ENCODE measurements at places on chromosomes 3 and 15.

DNA sequence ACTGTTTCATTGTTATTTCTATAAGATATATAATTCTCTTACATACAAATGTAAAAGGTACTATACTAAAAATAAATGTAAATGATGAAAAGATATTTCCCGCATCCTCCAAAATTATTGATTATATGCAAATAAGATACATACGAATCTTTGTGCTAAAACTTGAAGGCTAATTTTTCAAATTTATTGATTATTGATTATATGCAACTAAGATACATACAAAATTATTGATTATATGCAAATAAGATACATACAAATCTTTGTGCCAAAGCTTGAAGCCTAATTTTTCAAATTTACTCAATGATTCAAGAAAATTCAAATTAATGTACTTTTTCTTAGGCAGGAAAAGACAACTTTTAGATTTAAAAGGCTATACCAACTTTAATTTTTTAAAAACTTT, 319.8 kb downstream of the TBC1D5 start:
- DNase-seq = no peak

DNA sequence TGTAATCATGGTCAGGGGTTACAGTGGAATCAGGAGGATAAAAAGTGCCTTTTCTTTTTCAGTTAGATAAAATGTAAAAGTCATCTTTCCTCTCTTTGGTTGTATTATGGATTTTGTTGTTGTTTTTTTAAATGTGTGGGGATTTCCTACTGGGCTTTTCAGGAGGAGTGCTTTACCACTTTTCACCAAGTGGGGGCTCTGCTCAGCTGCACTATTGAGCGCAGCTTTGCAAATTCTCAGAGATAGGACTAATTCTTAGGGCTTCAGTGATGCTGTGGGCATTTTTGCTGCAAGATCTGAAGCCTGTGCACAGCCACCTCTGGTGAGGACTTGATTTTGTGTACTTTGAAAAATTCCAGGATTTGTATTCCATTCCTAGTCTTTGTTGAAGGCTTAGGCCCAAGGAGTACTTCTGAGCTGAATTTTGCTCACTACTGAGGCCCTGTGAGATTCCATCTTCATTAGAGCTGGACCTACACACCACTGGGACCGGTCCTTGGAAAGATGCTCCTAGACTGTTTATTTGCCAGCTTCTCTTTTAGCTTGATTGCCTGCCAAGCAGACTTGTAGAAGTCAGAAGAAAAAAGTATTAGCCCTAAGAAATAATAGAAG, 7.5 kb downstream of the GNB5 start:
- DNase-seq = peak; percentile 27

GRCh38 chr3:173340626-173341025, 56.9 kb upstream of the NLGN1 start:
- DNase-seq = no peak

DNA sequence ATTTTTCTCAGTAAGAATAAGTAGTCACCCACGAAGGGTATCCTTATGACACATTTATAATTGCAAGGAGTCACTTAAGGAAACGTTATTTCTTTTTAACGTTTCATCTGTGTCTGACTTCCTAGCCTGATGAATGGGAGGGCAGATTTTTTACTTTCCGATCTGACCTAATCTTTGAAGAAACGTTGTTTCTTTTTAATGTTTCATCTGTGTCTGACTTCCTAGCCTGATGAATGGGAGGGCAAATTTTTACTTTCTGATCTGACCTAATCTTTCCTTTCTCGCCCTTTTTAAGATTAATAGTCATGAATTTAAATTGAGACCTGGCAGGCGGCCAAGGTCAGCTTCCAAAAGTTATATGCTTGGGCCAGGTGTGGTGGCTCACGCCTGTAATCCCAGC, 3.0 kb upstream of the KLHL6 start:
- no peak for DNase-seq

DNA sequence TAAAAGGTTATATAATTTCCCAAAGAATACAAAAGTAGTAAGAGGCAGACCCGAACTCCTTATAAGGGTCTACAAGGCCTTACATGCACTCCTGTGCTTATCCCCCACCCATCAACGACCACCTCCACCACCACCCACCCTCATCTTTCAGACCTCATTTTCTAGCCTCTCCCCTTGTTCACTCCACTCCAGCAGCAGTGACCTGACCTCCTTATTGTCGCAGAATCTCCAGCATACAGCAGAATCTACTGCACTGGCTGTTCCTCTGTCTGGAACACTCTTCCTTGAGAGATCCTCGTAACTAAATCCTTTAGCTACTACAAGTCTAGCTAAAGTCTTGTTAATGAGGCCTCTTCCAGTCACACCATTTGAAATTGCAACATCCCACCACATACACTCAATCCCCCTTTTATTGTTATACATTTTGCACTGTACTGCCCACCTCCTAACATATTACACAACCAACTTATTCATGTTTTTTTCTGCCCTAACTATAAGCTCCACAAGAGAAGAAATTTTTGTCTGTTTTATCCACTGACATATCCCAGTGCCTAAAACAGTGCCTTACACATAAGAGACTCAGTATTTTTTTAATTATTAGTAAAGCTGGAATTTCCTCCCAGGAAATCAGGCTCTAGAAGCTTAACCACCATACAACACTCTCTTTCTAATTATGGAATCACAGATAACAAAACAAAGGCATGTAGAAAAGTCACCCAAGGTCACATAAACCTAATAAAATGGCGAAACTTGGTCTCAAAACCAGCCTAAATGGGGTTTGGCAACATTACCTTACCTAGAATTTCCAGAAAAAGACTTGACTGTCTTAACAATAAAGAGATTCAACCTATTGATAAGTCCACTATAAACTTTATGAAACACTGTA, 40.2 kb downstream of the ZNF148 start:
- no peak for DNase-seq

DNA sequence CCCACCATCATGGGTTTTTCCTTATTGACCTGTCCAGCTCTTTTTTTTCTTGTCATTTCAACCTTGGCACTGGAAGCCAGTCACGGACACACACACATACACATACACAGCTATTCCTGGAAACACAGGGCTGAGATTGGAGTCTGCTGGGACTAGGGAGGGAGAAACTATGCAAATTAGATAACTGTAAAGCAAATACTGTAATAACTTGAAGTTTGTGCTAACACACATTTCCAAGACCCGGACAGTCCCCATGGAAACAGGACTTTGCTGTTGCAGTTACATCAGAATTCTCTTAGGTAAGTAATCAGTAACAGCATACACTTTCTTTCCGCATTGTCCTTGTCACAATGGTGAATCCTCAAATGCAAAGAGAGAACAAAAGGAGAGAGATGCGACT, 304.4 kb downstream of the KBTBD8 start:
- no peak for DNase-seq

GRCh38 chr3:198088421-198088955, 128.5 kb downstream of the LMLN start:
- no peak for DNase-seq

- DNase-seq = no peak
These were observed 32.6 kb upstream of the PDE8A start for GRCh38 chr15:84949043-84949442.

GRCh38 chr15:31397851-31398661, 71.4 kb downstream of the KLF13 start:
- DNase-seq = no peak

GRCh38 chr3:52777959-52778805, 783 bp downstream of the ITIH1 start:
- no peak for DNase-seq

- no peak for DNase-seq
These were observed 406 bp upstream of the GABRB3 start for GRCh38 chr15:26773067-26773877.

DNA sequence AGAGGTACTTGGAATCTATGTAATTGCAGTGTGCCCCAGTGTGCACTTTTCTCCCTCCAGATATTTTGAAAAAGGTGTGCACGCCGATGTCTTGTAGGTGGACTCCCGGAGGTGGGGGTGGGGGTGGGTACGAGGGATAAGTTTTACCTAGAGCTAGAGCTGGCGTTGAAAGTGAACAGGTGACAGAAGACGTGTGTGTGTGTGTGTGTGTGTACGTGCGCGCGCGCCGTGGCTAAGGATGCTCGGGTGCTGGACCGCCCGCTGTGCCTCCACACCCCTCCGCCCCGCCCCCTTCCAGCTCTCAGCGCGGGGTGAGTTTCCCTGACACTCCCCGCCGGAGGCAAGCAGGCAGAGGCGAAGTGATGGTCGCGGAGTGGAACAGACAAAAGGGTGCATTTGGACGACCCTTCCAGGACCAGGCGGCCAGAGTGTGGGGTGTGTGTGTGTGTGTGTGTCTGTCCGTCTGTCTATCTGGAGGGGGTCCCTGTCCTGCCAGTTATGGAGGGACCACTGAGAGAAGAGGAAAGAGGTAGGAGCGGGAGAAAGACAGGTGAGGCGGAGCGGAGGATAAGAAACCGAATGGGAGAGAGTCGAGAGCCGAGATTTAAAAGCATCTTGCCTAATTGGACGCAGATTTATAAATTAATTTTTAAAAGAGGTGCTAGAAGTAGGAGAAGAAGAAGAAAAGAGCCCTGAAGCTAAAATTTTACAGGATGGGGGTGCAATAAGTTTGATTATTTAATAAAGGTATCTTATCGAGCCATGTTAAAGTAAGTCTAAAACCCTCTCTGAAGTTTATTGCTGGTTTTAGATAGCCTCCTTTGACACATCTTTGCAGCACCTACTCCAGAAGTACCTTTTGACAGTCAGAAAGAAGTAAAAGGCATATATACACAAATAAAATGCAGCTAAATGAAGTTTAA, 335.8 kb upstream of the THRB start:
- DNase-seq = no peak

- DNase-seq = no peak
These were observed 84.0 kb upstream of the SEC13 start for GRCh38 chr3:10404876-10405275.

DNA sequence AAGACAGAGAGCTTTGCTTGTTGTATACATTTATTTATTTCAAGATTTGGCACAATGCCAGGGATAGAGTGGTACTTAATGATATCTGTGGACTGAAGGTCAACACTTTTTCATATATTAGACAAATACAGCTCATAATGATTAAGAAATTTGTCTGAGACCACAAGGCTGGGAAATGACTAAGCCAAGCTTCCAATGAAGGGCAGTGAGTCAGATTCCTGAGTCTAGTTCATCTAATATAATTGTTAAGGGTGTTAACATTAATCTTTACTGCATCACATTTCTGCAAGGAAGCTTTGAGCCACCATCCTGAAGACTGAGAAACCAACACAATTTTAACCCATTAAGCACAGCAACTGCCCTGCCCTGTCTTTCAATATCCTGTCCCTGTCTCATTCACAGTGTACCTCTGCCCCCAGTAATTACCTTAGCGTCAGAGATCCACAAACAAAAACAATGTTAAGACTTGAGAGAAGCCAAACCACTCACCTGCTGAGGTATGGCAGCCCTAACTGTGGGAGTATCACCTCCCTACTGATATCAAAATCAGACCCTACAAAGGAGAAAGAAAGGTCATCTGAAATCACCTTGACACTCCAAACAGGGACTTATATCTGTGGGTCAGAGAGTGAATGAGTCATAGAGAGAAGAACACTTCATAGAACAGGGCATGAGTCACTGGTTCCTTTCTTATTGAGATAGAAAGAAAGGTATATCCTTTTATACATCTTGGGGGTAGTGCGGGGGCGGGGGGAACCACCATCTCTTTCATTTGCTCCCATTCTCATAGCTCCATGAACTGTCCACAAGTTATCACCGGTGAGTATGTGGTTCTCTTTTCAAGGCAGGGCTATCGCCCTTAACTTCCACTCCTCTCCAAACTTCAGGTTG, 74.7 kb downstream of the MAGI1 start:
- DNase-seq = no peak

- DNase-seq = no peak
These were observed 348.3 kb upstream of the TMCO5A start for GRCh38 chr15:37586011-37586583.

DNA sequence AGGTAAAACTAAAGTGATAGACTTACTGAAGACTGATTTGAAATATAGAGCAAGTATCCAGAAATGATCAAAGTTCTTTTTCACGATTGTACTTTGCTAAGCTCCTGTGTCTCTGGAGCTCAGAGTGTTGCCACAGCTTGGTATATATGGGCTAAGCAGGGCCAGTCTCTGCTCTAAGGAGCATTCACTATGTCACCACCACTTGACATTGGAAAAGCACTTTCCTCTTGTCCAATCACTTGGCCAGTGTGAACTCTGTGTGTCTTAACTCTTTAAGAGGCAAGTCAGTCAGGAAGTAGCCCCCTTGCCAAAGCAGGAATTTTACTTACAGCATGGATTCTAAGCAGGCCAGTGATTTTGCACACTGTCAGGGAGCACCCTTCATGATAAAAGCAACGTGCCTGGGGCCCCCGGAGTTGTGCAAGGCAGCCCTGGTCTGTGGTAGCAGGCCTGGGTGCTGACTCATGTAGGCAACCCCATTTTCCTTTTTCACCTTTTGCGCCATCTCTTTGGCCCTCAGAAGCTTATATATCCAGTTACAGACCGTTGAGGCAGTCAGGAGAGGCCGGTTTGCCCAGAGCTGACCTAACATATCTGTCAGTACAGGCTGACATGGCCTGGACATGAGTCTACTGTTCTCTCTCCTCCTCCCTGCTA, 73.0 kb downstream of the HCN4 start:
- DNase-seq = no peak

GRCh38 chr15:29986946-29987345, 95.8 kb upstream of the GOLGA8J start:
- no peak for DNase-seq

- DNase-seq = no peak
These were observed 52.6 kb upstream of the SMAD6 start for GRCh38 chr15:66649235-66649984.

- no peak for DNase-seq
These were observed 14.1 kb downstream of the WDR53 start for GRCh38 chr3:196554205-196554604.

DNA sequence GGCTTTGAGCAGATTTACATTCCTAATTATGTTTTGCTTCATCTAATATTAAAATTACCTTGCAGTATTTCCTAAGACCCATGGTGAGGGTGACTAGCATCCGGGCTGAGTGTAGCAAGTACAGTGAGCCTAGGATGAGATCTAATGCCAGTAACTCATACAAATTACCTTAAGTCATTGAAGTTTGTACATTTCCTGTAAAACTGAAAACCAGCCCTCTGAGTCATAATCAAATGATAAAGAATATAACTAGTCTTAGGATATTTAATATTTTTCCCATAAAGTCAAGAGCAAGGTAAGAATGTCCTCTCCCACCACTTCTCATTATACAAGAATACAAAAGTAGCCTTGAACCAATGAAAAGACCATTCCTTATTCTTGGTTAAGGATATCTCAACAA, 54.8 kb upstream of the CHRM5 start:
- no peak for DNase-seq

DNA sequence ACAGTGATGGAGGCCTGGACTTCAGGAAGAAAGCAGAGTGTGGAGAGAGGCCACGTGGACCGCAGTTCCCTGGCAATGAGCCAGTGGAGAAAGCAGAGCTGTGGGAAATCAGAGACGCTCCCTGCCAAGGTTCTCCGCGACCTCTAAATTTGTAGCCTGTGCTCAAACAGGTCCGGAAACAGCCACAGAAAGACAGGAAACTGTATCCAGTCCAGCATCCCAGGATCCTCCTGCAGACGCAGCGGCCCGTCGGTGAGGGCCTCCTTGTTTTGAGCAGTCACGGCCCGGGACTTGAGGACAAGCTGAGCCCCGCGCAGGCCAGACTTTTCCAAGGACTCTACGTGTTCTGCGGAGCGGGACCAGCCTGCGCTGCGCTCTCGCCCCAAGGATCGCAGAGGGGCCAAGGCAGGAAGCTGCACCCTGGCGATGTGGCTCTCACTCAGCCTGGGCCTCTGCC, 22.3 kb downstream of the RPSA start:
- DNase-seq = no peak

Data from thymus (tissue), 14 donors.